ENCODE measurements at places on chromosomes 3 and 15. TPM values are rescaled to one million over a fixed set of nuclear protein-coding genes. Genes with fewer than 3 reads are reported as not detected.

DNA sequence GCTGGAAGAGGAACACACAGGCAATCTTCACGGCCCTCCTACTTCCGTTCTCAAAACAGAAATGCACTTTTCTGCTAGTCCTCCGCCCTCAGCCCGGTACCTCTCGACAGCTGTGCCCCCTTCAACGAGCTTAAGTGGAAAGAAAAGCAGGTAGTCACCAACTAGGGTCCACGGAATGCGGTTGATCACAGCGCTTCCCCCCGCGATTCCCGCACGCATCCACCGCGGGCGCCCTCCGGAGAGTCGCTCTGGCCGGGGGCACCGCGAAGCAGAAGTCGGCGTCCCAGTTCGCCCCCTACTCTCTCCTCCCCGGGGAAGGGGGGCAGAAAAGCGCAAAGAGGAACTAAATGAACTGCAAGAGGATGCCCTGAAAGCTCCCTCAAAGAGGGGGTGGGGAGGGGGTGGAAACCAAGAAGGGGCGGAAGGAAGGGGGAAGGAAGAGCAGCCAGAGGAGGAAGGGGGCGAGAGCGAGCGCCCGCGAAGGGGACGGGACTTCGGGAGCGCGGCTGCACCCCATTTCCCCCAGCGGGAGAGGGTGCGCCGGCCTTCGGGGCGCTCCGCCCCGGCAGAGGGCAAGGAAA, 738 bp downstream of the ACAP2 start:
- H3K4me1 ChIP-seq, result peaks cover 45% of the 10 kb centered on the region
- no peaks in the 10 kb centered on the region for H3K27me3 ChIP-seq
- peaks cover 14% of the 10 kb centered on the region for H3K36me3 ChIP-seq

DNA sequence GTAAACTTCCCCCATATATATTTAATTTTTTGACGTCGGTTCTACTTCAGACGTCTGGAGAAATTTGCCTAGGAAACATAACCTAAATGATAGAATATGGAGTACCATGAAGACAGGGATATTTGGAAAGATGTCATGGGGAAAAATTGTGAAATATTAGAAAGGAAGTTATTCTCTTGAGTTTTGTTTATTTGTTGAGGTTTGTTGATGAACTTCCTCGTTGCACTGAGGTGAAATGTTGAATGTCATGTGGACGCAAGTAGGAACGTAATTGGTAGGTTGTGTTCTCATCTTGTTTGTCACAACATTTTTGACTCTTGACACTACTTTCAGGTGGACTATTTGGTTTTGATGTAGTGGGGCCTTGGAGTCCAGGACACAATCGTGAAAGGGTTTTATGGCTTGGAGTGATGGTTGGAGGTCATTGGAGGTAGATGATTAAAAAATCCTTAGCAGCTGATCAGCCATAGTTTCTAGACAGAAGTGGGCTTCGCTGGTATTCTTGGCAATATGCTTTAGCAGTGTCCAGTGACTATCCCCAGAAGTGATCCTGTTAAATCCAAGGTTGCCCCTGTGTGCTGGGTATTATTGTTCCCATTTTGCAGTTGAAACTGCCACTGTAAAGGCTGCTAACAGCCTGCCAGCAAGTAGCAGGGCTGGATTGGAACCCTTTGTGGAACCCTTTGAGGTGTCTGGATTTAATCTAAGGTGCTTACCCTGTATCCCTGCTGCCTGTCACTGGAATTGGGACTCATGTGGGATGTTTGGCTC, 1.5 kb downstream of the ABHD5 start:
- no peaks in the 10 kb centered on the region for H3K36me3 ChIP-seq
- peaks cover 31% of the 10 kb centered on the region for H3K4me1 ChIP-seq
- H3K27me3 ChIP-seq, result no peaks in the 10 kb centered on the region
- peak overlapping the region; percentile 87 for H3K4me3 ChIP-seq

- no peak overlapping the region for H3K4me3 ChIP-seq
- H3K27me3 ChIP-seq, result no peaks in the 10 kb centered on the region
- no peak overlapping the region for H3K27ac ChIP-seq
- no peaks in the 10 kb centered on the region for H3K36me3 ChIP-seq
Observed at GRCh38 chr3:186464424-186465093, 79.6 kb downstream of the CRYGS start.

- H3K4me3 ChIP-seq, result peak overlapping the region; percentile 75
- peak; percentile 56 for DNase-seq
- H3K27me3 ChIP-seq, result no peaks in the 10 kb centered on the region
- no peak overlapping the region for H3K27ac ChIP-seq
- peaks cover 39% of the 10 kb centered on the region for H3K4me1 ChIP-seq
Observed at GRCh38 chr3:143120716-143121240, 1.2 kb downstream of the CHST2 start.

DNA sequence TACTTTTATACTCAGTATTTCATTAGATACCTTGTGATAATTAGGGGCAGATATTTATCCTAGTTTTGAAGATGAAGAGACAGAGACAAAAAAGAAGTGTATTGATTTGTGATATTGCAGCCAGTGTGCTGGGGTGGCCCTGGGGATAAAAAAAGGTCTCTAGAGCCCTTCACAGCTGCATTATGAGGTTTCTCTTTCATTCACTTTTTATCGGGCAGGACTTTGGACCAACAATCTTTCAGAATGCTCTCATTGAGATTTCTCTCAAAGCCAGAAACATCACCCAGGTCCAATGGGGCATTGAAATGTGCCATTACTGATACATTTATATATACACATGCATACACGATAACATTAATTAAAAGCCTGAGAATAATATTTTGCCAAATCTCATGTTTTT, 20.5 kb upstream of the SELENOT start:
- H3K36me3 ChIP-seq, result peaks cover 59% of the 10 kb centered on the region
- DNase-seq, result no peak
- H3K4me1 ChIP-seq, result peaks cover 7% of the 10 kb centered on the region
- H3K27ac ChIP-seq, result peak overlapping the region; percentile 12

DNA sequence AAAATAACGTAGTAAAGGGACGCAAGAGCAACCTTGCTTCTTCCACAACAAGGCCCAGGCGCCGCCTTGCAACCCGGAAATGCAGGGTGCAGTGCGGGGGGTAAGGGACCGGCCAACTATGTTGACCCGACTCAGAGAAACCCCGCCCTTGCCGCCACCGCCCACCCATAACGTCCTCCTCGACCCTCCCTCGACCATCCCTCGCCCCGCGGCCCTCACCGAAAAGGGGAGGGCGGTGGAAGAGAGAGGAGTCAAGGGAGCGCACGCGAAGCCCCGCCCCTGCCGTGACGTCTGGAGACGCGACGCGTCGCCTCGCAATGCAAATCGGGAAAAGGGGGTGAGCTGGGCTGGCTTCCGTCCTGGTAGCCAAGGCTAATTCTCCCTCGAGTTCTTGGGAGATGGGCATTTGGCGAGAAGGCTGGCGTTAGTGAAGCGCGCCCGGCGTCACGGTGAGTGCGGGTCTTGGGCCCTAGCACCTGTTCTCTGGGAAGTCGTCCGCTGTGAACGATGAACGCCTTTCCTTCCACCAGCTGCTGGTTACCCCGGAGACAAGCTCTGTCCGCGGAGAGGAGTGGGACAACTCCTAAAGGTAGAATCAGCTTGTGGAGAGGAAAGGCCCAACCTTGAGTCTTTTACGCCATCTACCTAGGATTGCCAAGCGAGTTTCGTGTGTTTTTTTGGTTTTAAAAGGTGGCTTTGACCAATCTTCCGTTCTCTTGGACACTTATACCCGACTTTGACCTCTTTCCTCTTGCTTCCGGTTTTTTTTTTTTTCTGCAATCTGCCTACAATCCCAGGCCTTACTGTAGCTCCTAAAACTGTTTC, at the start of gene USP8:
Gene USP8 (plus strand): TSS at position 340 of the 825 bp plus-strand sequence. CDS start 14,669 bp downstream, outside the sequence.
- H3K36me3 ChIP-seq, result peaks cover 20% of the 10 kb centered on the region
- H3K4me3 ChIP-seq, result peak within 1 kb of the TSS; percentile 90
- peaks cover 44% of the 10 kb centered on the region for H3K4me1 ChIP-seq
- peak; percentile 90 for DNase-seq

DNA sequence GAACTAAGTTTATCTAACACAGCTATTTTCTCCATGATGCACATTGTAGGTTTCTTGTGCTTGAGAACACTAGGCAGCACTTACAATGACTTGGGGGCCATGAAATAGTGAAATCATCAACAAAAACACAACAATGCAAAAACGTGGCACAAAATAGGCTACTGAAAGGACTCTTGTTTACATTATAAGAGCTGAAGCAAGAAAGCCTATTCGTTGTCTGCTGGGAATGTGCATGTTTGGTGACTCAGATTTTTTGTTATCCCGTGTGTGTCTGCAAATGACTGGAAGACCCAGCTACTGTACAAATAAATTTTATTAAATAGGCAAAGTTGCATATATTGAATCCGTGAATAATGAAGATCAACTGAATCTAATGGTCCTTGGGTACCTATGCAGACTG, 85.0 kb downstream of the TCF12 start:
- peaks cover 16% of the 10 kb centered on the region for H3K36me3 ChIP-seq
- H3K4me1 ChIP-seq, result peaks cover 16% of the 10 kb centered on the region
- no peak for DNase-seq

DNA sequence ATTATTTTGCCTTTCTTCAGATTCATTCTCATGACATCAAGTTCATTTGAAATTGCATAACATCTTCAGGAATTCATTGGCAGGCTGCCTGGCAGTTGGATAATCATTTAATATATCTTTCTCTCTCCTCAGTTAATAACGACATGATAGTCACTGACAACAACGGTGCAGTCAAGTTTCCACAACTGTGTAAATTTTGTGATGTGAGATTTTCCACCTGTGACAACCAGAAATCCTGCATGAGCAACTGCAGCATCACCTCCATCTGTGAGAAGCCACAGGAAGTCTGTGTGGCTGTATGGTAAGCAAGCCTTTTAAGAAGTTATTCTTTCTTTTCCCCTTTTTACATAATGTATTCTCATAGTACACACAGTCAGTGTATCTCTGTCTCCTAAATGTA, 38.2 kb downstream of the TGFBR2 start:
- no peak for DNase-seq
- peaks cover 66% of the 10 kb centered on the region for H3K36me3 ChIP-seq
- H3K27ac ChIP-seq, result peak overlapping the region; percentile 91
- H3K4me3 ChIP-seq, result peak overlapping the region; percentile 68
- no peaks in the 10 kb centered on the region for H3K27me3 ChIP-seq
- H3K4me1 ChIP-seq, result peaks cover 98% of the 10 kb centered on the region

DNA sequence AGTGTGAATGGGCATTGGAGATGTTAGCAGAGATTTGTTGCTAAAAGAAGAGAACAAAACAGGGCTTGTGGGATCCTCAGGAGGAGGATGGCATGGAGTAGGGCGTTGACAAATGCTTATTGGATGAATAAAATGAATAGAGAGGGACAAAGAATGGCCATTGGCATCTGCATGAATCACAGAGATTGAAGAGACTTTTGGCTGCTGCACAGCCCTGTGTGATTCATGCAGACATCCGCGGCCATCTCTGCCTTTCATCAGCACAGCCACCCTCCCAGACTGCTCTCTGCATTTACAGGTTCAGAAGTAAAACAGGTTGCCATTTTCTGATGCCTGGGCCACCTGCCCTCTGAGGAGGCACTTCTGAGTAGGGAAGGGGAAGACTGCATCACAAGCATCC, 397.9 kb downstream of the EPHB1 start:
- no peak for DNase-seq
- no peaks in the 10 kb centered on the region for H3K27me3 ChIP-seq
- no peak overlapping the region for H3K4me3 ChIP-seq
- H3K4me1 ChIP-seq, result no peaks in the 10 kb centered on the region
- H3K27ac ChIP-seq, result no peak overlapping the region

GRCh38 chr15:34311563-34311962, 26.0 kb downstream of the SLC12A6 start:
- peaks cover 43% of the 10 kb centered on the region for H3K4me1 ChIP-seq
- H3K36me3 ChIP-seq, result peaks cover 56% of the 10 kb centered on the region
- no peak overlapping the region for H3K27ac ChIP-seq
- H3K27me3 ChIP-seq, result no peaks in the 10 kb centered on the region
- H3K4me3 ChIP-seq, result no peak overlapping the region

DNA sequence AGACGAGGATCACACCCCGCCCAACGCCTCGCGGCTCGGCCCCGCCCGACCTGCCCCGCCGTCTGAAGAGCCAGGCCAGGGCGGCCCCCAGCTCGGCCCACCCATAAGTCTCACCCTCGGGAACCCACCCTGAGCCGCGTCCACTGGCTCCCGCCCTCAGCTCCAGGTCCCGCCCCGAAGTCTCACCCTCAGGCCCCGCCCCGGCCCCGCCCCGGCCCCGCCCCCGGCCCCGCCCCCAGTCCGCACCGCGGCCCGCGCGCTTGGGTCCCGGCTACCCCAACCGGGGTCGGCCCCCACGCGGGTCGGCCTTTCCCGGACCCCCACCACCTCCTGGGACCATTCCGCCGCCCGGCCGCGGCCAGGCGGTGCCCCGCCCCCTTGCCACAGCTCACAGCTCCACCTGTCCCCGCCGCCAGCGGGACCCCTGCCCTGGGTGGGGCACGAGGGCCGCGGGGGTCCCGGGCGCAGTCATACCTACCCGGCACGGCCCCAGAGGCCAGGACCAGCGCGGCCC, 489 bp downstream of the CSPG5 start:
- peaks cover 2% of the 10 kb centered on the region for H3K4me1 ChIP-seq
- H3K27ac ChIP-seq, result no peak overlapping the region
- H3K36me3 ChIP-seq, result no peaks in the 10 kb centered on the region
- peak; percentile 51 for DNase-seq

- no peaks in the 10 kb centered on the region for H3K36me3 ChIP-seq
- H3K27me3 ChIP-seq, result no peaks in the 10 kb centered on the region
- no peak for DNase-seq
- H3K4me1 ChIP-seq, result no peaks in the 10 kb centered on the region
Observed at GRCh38 chr15:28001641-28002040, 97.5 kb downstream of the OCA2 start.

DNA sequence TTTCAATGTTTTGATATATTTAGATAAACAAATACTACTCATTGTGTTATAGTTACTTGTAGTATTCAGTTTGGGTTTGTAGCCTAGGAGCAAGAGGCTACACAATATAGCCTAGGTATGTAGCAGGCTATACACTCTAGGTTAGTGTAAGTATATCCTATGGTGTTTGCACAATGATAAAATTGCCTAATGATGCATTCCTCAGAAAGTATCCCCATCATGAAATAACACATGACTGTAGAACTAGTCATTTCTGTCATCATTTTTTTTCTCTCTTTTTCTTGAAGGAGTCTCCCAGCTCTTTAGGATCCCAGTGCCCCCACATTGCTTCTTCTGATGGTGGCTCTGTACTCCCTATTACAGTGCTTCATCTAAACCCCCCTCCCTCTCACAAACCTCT, 157.7 kb upstream of the CADPS start:
- no peak for DNase-seq
- H3K27ac ChIP-seq, result no peak overlapping the region
- H3K4me1 ChIP-seq, result no peaks in the 10 kb centered on the region

- H3K36me3 ChIP-seq, result no peaks in the 10 kb centered on the region
- DNase-seq, result no peak
- H3K4me3 ChIP-seq, result no peak overlapping the region
- no peaks in the 10 kb centered on the region for H3K4me1 ChIP-seq
- no peak overlapping the region for H3K27ac ChIP-seq
- peaks cover 13% of the 10 kb centered on the region for H3K27me3 ChIP-seq
Observed at GRCh38 chr3:59644479-59645402, 594.9 kb upstream of the CFAP20DC start.

GRCh38 chr3:31247850-31248562, 284.7 kb upstream of the STT3B start:
- no peak overlapping the region for H3K4me3 ChIP-seq
- peaks cover 2% of the 10 kb centered on the region for H3K27me3 ChIP-seq
- no peak for DNase-seq
- H3K27ac ChIP-seq, result no peak overlapping the region

GRCh38 chr3:117788061-117788460, 1078.5 kb downstream of the TUSC7 start:
- no peaks in the 10 kb centered on the region for H3K36me3 ChIP-seq
- no peak for DNase-seq
- no peaks in the 10 kb centered on the region for H3K27me3 ChIP-seq
- H3K4me1 ChIP-seq, result no peaks in the 10 kb centered on the region
- no peak overlapping the region for H3K4me3 ChIP-seq
- no peak overlapping the region for H3K27ac ChIP-seq

Gene TMC3
- not detected for total RNA-seq

Gene RAMAC
- 24.7 TPM for total RNA-seq

Gene ZNF385D
- not detected for total RNA-seq

Gene RYR3
- not detected for total RNA-seq

Gene SNX4
- total RNA-seq, result 30.2 TPM

Measured in activated B cell treated with CpG ODN at 0.5 μM for 24 hours (primary cell).